Left colon (tissue), 2 donors: ENCODE measurements at places on chromosomes 11 and 22. TPM values are rescaled to one million over a fixed set of nuclear protein-coding genes. Genes with fewer than 3 reads are reported as not detected.

The INS gene
- total RNA-seq: not detected

The OR5D16 gene
- total RNA-seq: not detected

The TEX12 gene
- total RNA-seq: 0.31 TPM

GRCh38 chr11:33733980-33734379 is 2.2 kb downstream of the CD59 start:
- DNase-seq: no peak

DNA sequence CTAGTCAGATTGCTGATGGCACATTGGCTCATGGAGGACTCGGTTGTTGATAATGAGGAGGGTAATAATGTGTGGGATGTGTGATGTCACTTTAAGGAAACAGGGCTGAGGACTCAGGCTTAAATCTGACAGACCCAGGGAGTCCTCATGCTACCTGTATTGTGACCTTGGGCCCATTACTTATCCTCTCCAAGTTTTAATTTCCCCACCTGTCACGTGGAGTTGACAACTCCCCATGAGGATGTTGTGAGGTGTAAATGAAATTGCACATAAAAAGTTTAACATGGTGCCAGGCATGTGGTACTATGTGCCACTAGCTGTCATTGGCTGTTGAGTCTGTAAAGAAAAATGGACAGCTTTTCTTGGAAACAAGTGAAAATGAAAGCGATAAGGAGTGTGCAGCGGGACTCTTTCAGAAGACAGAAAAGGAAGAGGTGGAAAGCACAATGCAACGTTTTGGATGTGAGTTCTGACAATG is 15.3 kb downstream of the IL10RA start:
- DNase-seq: no peak

- no peak for DNase-seq
Measured at GRCh38 chr11:67006029-67006884, 16.7 kb upstream of the SYT12 start.

DNA sequence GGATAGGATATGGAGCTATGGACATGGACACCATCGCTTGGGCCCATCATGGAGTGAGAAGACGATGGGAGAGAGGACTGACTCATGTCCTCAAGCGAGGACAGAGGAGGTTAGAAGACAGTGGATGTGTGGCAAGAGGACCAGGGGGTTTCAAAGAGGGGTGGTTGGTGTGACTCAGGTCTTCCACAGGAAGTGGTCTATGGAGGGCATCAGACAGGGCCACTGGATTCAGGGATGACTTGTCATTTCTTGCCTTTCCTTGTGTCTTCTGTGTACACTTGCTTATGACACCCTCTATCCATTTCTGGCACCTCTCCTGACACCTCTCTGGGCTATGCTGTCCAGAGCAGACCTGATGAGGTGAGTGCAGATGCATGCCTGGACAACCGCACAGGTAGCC is 115.4 kb downstream of the OSBP2 start:
- DNase-seq: no peak
